ENCODE measurements at places on chromosomes 3 and 15.

- no peaks in the 10 kb centered on the region for H3K27me3 ChIP-seq
- H3K4me3 ChIP-seq = no peak overlapping the region
- H3K36me3 ChIP-seq = peaks cover 16% of the 10 kb centered on the region
These were observed 85.0 kb downstream of the TGFBR2 start for GRCh38 chr3:30691249-30691880.

GRCh38 chr15:74863239-74864056 lies 9.7 kb downstream of the SCAMP2 start:
- no peaks in the 10 kb centered on the region for H3K27me3 ChIP-seq
- H3K4me1 ChIP-seq = peaks cover 71% of the 10 kb centered on the region
- no peak for DNase-seq
- H3K36me3 ChIP-seq = no peaks in the 10 kb centered on the region

DNA sequence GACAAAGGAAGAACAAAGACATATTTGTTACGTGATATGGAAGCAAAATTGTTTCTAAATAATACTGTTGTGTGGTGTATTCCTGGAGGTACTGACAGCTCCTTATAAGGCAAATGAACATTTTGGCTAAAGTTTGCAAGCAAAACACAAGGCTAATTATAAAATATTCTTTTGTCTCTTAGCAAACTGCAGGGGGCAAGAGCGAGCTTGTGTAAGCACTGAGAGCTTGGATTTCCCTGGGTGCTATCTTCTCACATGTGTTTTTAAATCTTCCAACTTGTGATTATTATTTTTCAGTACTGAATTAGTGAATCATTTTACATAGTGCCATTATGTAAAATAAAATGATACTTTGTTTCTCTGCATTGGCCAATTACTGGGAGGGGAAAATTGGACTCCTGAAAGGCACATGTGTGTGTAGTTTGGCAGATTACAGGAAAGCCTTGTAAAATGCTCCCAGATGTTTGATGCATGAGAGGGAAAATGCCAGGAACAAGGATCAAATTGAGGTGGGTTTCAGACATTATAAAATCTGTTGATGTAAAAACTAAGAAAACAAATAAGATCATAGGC lies 611.5 kb downstream of the AGBL1 start:
- no peaks in the 10 kb centered on the region for H3K36me3 ChIP-seq
- no peak overlapping the region for H3K27ac ChIP-seq
- no peak overlapping the region for H3K4me3 ChIP-seq
- no peaks in the 10 kb centered on the region for H3K27me3 ChIP-seq
- no peak for DNase-seq

DNA sequence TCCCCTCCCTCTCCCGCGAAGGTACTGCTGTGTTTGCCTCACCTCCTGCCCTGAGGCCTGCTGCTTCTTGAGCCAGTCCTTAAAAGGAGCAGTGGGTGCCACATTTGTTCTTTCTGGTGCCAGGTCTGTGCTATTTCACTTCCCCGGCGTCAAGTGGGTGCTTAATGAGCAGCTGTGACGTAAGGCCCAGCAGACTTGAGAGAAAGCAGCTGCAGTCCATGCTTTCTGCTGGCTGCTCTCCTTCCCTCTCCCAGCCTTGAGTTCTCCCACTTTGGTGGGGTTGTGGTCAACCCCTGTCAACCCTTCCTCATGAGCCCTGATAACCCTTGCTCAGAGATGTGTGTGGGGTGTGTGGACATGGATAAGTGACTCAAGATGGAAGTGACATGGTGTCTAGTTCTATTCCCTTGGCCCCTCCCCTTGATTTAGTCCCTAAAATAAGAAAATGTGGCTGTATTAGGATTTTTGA lies 6.9 kb downstream of the INAFM2 start:
- DNase-seq = peak; percentile 58
- H3K27ac ChIP-seq = peak overlapping the region; percentile 95
- H3K4me3 ChIP-seq = no peak overlapping the region
- H3K4me1 ChIP-seq = peaks cover 26% of the 10 kb centered on the region
- no peaks in the 10 kb centered on the region for H3K27me3 ChIP-seq
- H3K36me3 ChIP-seq = no peaks in the 10 kb centered on the region

DNA sequence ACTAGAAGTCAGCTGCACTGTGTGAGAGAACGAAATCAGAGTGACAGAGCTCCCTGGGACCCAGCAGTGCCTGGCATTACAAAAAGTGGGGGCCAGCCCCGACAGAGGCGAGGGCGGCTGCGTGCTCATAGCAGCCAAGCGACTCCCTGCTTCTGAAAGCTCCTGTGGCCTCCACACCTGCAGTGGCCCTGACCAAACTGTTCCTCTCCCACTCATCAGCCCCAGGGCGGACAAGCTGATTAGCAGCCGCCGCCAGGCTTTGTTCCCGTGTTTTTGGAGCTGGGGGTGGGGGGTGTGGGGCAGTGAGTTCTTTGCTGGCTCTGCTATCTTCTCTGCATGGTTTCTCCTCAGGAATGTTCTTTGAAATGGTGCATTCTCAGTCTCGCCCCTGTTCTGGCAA lies 58.1 kb downstream of the DGKG start:
- no peaks in the 10 kb centered on the region for H3K27me3 ChIP-seq
- H3K4me1 ChIP-seq = no peaks in the 10 kb centered on the region
- no peak for DNase-seq
- no peaks in the 10 kb centered on the region for H3K36me3 ChIP-seq
- H3K4me3 ChIP-seq = no peak overlapping the region

- no peak overlapping the region for H3K4me3 ChIP-seq
- H3K36me3 ChIP-seq = no peaks in the 10 kb centered on the region
- no peak for DNase-seq
- no peaks in the 10 kb centered on the region for H3K27me3 ChIP-seq
- H3K4me1 ChIP-seq = no peaks in the 10 kb centered on the region
These were observed 394.9 kb upstream of the WNT5A start for GRCh38 chr3:55882006-55882405.

Data from transverse colon (tissue), 4 donors.